ENCODE measurements at places on chromosomes 3 and 15.

- no peak for DNase-seq
Measured at GRCh38 chr3:43266995-43267394, 19.3 kb upstream of the SNRK start.

- DNase-seq, result no peak
Measured at GRCh38 chr3:53581671-53582070, 87.3 kb downstream of the CACNA1D start.

DNA sequence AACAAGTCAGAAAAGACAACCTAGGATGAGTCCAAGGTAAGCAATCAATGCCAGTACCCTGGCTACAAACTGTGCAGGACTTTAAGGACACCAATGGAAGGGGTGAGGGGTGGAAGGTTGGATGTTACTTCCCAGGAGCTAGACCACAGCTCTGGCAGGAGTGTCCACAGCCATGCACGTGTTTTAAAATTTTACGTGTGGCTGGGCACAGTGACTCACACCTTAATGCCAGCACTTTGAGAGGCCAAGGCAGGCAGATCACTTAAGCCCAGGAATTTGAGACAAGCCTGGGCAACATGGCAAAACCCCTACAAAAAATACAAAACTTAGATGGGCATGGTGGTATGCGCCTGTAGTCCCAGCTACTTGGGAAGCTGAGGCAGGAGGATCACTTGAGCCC is 14.7 kb upstream of the HDC start:
- DNase-seq, result no peak

GRCh38 chr15:33377204-33377603 is 66.4 kb downstream of the RYR3 start:
- no peak for DNase-seq

GRCh38 chr3:54312156-54312899 is 190.0 kb downstream of the CACNA2D3 start:
- no peak for DNase-seq
